ENCODE measurements at places on chromosomes 4 and X.

DNA sequence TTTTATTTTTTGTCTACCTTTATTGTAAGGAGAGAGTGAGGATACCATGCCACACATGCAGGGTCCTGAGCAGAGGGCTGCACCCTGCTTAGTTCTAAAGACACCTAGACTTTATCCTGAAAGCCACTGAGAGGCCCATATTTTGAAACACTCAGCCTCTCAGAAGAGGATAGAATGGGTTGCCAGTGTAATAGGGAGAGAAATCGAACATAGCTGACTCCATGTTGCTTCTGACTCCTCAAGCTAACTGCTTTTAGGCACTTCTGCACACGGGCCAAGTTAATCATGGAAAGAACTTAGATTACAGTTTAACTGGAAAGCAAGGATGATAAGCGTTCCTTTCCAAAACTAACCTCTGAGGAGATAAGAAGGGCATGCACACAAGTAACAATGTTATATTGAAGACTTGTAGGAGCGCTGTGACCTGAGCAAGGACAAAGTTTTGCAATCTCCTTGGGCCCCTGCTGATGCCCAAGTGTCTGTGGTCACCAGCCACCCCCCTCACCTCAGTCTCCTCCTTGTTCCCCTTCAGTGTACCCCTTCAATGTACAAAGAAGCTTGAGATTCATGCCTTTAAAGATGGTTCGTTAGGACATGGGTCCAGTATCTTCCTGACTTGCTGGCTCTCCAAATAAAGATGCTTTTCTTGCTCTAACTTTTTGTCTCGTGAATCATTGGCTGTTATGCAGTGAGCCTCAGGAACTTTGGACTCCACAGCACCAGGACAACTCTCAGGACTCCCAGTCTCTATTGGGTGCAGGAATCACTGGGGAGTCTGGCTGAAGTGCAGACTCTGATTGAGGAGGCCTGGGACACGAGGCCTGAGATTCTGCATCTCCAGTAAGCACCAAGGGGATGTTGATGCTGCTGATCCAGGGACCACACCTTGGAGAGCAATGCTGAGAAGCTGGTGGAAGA, 25.4 kb upstream of the CD99 start:
- no peak for DNase-seq

- no peak for DNase-seq
These were observed 125.9 kb downstream of the SHISA3 start for GRCh38 chr4:42523066-42523718.

DNA sequence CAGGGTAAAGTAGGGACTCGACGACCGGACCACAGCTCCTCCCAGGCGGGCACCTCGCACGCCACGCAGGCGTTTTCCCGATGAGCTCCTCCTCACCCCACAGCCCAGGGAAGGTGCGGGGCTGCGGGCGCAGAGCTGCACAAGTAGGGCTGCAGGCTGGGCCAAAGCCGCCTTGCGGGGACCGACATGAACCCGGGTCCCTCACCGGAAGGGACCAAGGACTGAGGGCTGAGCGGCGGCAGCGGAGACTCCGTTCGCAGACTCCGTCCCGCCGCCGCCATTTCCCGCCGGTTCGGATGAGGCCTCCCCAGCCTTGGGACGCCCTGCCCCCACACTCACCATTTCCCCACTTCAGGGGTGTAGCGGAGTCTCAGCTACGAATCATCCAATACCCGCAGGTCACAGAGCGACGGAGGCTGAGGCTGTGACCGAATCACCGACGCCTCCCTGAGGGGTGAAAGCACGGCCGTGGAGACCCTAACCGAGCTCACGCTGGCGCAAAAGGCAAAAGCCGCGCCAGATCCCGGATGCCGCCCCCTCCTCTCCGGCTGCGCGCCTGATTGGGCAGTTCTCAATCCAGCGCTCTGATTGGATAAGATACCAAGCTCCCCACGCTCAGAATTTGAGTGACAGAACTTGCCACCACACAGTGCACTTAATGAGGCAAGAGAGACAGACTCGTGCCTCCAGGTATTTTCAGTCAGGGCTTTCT, at the start of gene ZNF732:
ZNF732 (minus strand) TSS at position 506 of the 712 bp plus-strand sequence; CDS start at position 342, 164 bp downstream.
- DNase-seq, result no peak

DNA sequence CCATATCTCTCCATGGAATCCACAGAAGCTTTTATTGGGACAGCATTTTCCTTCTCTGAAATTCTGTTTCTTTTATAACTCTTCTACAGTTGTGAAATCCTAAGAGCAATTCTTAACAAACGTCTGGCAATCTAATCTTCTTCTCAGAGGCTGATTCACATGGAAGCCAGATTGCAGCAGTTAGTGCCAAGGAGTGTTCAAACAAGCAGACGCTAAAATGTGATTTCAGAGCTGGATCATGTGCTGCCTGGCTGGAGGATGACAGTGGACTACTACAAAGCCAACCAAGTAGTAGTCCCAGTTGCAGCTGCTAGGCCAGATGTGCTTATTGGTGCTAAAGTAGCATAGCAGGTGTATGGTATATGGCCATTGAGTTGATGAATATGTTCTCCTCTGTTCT, 27.7 kb upstream of the GLRB start:
- DNase-seq, result peak; percentile 83

DNA sequence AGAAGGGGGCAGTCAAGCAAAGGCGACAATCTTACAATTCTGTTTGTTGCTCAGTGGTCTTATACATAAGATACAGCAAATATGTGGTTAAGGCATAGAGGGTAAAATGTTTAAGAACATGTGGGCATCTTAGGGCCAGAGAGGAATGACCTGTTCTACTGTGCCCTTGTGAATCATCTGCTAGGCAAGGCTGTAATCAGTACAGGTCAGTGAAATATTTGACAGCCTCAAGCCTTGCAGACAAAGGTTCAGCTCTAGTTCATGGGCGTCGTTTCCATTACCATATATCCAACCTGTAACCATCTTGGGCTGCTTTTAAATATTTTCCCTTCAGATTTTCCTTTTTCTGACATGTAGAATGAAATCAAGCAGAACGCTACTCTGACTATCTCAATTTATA, 37.3 kb downstream of the AGA start:
- DNase-seq, result no peak

GRCh38 chrX:2828959-2829411, 255 bp downstream of the GYG2 start:
- no peak for DNase-seq

DNA sequence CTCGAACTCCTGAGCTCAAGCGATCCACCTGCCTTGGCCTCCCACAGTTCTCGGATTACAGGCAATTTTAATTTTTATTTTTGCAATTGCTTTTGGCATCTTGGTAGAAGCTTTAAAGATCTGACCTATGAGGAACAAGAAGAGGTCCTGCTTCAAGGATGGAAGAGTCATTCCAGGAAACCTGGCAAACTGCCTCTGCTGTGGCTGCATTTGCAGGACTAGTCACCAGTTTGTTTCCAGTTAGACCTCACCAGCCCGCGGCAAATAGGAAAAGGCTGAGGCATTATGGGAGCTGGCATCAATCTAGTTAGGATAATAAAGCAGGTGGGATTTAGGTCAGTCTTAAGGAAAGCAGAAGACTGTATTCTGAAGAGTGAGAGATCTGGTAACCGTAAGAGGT, 51.9 kb upstream of the LAS1L start:
- no peak for DNase-seq

DNA sequence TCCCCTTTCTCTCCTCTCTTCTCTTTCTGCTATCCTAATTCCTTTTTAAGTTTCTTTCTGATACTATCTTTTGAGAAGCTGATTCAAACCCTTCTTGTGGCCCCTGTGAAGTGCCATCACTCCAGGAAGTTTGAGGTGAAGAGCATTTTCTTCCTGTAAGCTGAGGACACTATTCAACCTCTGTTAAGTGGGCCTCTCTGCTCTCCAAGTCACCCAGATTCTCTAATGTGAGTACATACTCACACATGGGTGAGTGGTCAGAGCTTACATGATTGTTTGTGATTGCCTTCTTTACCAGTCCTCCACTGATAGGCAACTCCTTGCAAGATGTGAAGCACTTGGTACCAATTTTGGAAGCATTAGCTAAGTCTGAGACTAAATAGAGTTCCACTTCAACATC, 18.4 kb upstream of the SMIM10L2A start:
- DNase-seq, result no peak

GRCh38 chr4:154433543-154433942, 58.1 kb downstream of the DCHS2 start:
- DNase-seq, result no peak

DNA sequence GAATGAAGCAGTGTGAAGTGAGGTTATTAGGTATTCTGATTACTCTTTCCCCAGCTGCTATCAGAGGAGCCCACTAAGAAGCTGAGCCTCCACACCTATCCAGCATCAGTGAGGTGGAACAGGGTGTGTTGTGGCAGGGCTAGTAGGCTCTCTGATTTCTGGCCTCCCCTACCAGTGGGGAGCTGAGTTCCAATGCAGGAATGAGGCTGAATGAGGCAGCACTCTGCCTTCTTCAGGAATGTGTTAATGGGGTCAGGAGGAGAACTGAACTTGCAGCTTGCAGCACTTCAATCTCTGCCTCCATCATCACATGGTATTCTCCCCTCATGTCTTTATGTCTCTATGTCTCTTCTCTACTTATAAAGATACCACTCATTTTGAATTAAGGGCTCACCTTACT, 26.9 kb downstream of the SOX3 start:
- DNase-seq, result no peak

DNA sequence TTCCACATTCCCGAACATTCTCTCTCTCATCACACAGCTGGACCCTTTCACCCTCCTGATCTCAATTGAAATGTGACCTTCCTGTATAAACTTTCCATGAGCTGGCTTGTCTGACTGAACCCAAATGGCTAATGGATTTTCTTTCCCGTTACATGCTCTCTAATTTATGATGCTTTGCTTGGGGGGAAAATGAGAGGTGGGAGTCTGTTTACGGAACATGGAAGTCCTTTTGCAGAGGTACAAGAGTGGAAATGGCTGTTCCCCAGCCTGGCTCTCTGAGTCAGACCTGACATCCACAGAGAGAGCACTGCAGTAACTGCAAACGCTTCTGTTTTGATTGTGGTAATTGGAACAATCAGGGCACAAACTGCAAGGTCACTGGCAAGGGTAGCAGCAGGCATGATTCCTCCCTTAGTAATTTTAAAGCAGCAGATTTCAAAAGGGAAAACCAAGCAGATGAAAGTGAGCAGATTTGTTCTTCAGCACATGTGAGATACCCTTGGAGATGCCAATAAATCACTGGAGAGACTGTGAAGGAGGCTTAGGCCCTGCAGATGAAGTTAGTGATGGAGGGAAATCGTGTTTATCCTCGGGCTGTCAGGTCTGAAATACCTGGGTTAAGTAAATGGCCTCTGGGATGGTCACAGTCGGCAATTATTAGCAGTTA, 83.9 kb downstream of the SNCA start:
- peak; percentile 66 for DNase-seq

- no peak for DNase-seq
These were observed 3.1 kb downstream of the POU3F4 start for GRCh38 chrX:83511208-83511607.

GRCh38 chr4:185017964-185018772, at the start of gene HELT:
TSS of gene HELT (plus strand) at chr4:185018490. CDS start at chr4:185018929, 439 bp downstream.
- no peak for DNase-seq

GRCh38 chrX:49042581-49043219, 457 bp downstream of the TFE3 start:
- DNase-seq, result no peak

- DNase-seq, result no peak
These were observed 56.6 kb upstream of the RHOH start for GRCh38 chr4:40140196-40140595.

- DNase-seq, result no peak
These were observed 30.7 kb downstream of the MID1IP1 start for GRCh38 chrX:38831949-38832348.

DNA sequence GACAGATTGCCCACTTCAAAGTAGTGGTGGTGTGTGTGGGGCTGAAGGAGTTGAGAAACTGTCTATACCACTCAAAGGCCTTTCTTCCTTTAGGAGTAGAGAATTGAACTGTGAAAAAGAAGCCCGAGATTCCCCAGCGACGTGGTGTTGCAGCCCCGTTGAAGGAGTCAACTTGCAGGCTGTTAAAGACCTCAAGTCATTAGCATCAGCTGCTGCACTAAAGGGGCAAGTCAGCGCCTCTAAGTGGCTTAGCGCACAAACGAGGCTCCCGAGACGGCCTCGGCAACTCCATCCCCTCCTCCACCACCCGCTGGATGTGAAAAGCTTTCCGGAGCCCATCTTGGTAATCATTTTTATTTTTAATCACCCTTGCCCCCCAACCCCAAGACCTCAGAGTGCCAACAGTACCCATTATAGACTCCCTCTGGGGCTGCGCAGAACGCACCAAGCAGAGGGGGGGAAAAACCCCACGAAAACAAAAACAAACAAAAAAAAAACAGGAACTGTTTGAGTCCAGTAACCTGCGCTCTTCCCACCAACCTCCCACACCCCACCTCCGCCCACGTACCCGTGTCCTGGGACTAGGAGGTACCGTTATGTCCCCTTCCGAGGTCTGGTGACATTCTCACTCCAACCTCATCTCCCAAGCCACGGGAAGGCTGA, 913 bp upstream of the PRDM8 start:
- DNase-seq, result no peak

DNA sequence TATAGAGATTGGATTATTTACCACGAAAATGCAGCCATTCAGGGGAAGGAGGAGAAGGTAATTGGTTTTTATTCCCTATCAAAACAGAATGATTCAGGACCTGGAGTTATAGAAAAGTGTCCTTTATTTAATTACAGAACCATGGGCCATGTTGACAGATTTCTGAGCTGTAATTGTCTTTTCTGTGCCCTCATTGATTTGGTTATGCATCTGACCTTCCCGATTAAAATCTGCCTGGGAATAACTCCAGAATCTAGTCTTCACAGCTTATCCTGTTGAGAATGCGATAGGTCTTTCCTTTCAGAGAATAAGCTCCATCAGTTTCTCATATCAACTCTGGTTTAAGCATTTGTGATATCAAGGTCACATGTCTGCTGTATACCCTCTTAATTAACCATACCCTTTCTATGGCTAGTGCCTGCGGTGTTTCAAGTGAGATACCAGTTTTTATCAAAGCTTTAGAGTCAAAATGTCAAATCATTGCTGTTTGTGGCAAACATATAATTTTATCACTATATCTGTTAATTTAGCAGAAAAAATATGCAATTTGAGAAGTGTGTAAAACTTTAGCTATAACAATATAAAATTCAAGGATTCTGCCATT, 37.2 kb upstream of the ANK2 start:
- DNase-seq, result no peak

GRCh38 chrX:154114652-154115051, 17.1 kb upstream of the MECP2 start:
- DNase-seq, result no peak

GRCh38 chr4:8922481-8922880, 50.8 kb upstream of the HMX1 start:
- DNase-seq, result no peak

DNA sequence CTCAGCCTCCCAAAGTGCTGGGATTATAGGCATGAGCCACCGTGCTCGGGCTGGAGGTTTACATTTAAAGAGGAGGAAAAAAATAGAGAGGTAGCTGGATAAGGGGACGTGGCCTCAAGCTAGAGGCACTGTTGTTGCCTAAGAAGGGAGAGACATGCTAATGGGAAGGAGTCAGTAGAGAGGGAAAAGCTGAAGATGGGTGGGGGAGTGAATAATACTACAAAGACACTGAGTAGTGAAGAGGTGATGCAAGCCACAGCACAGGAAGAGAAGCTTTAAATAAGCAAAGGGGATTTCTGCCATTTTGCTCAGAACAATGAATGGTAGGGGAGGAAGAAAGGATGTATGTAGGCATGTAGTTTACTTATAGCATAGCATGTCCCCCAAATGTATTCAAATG, 11.5 kb upstream of the AP1S2 start:
- no peak for DNase-seq

All from NCI-H446 treated with DMSO at 0.1 percent for 48 hours (cell line).